ENCODE measurements at places on chromosomes 4 and X.
A peak's percentile ranks its signal among the peaks of the same experiment; 100 is the strongest.

DNA sequence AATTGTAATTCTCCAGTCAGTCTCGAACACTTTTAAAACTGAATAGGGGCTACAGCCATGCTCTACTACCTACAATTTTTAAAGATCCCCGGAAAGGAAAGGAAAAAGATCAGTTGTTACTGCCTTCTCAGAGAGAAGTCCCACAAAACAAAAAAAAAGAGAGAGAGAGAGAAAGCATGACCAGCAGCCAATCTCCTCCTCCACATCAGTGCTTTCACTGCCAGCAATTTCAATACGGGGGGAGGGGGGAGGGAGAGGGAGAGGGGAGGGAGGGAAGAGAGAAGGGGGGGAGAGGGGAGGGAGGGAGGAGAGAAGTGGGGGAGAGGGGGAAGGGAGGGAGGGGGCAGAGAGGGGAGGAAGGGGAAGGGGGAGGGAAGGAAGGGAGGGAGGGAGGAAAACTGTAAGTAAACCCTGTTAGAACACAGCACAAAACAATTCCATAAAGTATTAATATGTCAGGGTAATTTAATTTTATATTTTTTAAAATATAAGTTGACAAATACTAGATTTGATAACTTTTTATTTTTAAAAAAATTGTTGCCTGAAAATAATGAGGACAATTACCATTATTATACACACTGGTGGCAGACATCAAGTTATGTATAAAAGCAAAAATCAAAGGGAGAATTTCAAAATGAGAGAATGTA lies 108.0 kb downstream of the LRBA start:
- no peak for DNase-seq

DNA sequence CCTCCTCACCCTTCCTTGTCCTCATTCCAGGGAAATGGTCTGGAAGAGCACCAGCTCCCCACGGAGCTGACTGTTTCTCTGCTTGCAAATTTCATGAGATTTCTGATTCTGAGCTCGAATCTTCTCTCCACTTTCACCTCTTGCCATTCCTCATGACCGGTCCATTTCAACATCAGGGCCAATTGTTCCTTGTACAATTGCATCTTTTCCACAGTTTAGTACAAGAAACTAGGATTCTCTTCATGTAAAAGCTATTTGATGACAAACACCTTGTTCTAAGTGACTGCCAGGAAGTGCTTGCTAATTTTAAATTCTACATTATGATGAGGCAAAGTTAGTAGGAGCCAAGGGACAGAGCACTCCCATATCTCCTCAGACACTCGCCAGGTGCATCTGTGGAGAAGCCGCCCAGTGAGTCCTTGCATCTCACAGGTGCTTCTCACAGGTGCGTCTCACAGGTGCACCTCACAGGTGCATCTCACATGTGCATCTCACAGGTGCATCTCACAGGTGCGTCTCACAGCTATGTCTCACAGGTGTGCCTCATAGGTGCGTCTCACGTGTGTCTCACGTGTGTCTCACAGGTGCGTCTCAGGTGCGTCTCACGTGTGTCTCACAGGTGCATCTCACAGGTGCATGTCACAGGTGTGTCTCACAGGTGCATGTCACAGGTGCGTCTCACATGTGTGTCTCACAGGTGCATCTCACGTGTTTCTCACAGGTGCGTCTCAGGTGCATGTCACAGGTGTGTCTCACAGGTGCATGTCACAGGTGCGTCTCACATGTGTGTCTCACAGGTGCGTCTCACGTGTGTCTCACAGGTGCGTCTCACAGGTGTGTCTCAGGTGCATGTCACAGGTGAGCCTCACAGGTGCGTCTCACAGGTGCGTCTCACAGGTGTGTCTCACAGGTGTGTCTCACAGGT lies 3.0 kb upstream of the PDE6B start:
- DNase-seq: no peak

DNA sequence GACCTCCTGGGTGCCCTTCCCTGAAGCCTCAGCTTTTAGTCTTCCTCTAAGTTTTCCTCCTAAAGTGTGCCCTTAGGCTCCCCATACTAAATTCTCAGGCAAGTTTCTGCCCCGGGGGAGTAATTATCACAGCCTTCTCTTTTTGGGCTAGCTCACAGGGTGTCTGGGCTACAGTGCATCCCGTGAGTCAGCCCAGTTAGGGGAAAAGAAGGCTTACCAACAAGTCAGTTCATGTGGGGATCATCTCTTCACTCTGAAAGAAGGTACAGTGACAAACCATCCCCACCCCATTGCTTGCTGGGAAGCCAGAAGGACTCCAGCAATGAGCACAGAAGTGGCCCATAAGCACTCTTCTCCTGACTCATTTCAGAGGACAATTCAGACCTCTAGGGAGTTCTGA lies 134.7 kb upstream of the FAM9C start:
- DNase-seq: no peak

- no peak for DNase-seq
These were observed 53.1 kb upstream of the PLAC1 start for GRCh38 chrX:134711135-134711921.

GRCh38 chr4:137345597-137345996 lies 186.7 kb downstream of the PCDH18 start:
- no peak for DNase-seq

- DNase-seq: no peak
These were observed 1606.4 kb upstream of the TENM3 start for GRCh38 chr4:180636696-180637404.

GRCh38 chrX:73127700-73128241 lies 48.5 kb upstream of the PABPC1L2A start:
- DNase-seq: no peak

DNA sequence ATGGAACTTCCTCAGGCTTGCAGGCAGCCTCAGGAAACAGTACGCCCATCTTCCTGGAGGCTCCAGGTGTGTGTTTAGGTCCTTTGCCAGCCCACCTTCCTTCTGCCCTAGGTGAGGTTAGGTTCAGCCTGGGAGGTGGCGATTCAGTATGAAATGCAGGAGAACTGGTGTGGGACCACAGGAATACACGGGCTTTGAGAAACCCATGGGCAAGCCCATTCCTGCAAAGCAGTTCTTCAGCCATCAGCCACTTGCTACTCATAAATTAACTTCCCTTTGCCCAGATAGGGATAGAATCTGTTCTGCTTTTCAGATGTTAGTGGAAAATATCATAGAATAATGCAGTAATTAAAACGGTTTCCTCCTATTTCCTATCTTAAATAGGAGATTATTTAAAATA lies 32.2 kb downstream of the TBC1D14 start:
- no peak for DNase-seq

GRCh38 chr4:85409251-85409650 lies 65.7 kb upstream of the ARHGAP24 start:
- no peak for DNase-seq

DNA sequence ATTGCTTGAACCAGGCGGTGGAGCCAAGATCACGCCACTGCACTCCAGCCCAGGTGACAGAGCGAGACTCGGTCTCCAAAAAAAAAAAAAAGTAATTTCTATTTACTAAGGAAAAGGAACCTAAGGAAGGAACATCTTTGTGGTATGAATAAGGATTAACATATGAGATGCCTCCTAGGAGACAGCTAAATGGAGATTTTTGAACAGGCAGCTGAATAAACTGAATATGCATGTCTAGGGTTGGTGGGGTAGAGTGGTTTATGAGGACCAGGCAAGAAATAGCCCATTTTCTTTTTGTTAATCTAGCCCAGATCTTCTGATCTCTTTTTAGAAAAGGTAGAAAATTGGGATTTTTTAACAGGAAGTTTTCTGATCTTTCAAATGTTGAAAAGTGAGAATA lies 59.9 kb upstream of the TBC1D14 start:
- no peak for DNase-seq

DNA sequence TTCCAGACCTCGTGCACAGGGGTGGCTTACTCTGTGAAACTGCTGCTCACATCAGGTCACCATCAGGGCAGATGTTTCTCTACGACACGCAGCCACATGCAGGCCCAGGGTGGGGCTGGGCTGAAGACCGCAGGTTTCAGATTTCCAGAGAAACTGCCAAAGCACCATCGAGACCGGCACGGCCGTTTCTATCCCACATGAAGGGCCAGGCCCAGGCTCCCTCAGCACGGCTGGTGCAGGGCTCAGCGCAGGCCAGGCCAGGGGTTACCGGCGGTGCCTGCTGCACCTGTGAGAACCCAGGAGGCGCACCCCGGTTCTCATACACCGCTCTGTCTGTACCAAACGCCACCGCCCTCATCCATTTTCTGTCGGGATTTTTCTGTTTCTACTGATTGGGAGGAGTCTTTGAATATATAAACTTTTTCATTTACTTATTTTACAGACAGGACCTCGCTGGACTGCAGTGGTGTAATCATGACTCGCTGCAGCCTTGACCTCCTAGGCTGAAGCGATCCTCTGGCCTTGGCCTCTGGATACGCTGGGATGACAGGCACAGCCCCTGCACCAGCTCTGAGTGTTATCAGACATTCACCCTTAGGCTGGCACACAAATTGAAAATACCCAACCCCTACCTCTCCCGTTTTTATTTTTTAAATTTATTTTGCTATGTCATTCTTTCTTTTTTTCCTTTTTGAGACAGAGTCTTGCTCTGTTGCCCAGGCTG lies 17.1 kb downstream of the CTBP1 start:
- DNase-seq: no peak

DNA sequence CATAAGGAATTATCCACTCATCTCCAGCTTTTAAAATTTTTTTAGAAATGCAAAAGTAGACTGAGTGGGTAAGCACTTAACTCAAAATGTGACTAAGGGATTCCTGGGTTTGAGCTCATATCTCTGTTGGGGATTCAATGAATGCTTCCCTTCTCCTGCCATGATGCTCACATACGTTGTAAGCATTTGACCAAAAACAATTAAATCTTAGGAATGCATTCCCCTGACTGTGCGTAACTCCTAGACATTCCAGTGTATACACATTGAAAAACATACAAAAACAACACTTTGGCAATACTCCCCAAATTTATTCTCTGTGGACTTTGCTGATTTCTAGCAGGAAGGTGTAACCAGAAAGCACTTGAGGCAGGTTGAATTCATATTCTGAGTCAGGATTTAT lies 29.8 kb downstream of the SPANXA2 start:
- DNase-seq: no peak

- no peak for DNase-seq
These were observed 45.2 kb downstream of the HTRA3 start for GRCh38 chr4:8314691-8315255.

GRCh38 chr4:118867311-118868067 lies 21.2 kb upstream of the SYNPO2 start:
- DNase-seq: peak; percentile 59

DNA sequence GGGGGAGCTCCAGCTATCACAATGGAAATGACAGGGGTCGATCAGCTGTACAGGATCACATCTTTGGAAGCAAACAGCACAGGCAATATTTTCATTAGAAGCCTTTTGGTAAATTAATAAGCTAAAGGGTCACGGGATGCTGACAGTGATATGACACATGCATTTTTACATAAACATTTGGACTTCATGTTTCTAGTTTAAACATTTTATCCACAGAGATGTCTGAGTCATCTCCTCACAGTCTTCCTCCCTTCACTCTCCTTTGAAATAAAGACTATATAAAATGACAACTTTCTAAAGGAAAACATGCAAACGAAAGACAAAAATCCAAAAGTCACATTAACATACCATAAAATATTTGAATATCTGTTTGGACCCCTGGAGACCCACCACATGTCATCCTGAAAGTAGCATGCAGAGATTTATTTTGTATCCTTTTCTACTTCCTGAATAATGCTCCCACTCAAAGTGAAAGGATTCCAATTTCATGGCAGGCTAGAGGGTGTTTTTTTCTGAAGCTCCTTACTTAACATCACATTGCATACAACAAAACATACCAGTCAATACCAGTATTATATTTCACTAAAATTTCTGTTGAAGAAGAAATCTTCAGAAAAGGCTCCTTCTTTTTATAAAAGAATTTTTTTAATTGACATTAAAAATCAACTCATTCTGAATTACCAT lies 200.1 kb upstream of the PPARGC1A start:
- no peak for DNase-seq

DNA sequence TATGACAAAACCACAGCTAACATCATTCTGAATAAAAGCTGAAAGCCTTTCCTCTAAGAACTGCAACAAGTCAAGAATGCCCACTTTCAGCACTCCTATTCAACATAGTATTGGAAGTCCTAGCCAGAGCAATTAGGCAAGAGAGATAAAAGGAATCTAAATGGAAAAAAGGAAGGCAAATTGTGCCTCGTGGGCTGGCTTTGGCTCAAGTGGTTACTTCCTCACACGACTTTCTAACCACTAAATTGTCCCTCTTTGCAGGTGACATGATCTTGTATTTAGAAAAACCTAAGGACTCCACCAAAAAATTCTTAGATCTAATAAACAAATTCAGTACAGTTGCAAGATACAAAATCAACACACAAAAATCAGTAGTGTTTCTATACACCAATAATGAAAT lies 57.2 kb downstream of the SCML2 start:
- DNase-seq: no peak

- no peak for DNase-seq
These were observed 97.7 kb downstream of the ANXA5 start for GRCh38 chr4:121599049-121599448.

GRCh38 chr4:152613841-152614721 lies 65.7 kb downstream of the TMEM154 start:
- DNase-seq: no peak

GRCh38 chr4:36914106-36914505 lies 330.4 kb upstream of the NWD2 start:
- DNase-seq: no peak

- DNase-seq: peak; percentile 44
These were observed 263.7 kb upstream of the UGT8 start for GRCh38 chr4:114334884-114335330.

DNA sequence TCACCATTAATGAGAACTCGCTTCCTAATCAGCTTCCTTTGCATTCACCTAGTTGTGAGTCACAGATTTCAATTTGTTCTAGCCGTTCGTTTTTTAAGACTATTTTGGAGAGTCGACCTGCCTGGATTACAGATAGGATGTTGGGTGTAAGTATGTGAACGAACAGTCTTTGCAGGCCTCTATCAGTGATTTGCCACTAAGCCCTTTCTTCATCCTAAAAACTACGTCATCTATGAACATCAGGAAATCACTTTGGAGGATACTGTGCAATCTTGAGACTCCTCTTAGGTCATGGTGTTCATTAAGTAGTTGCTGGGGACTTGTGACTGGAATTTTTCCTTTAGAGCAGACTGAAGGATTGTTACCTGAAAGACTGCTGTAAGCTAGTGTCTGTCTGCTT lies 1.1 kb downstream of the POLA1 start:
- DNase-seq: no peak
